ENCODE measurements at places on chromosomes 6 and 20.

- no peak for DNase-seq
Measured at GRCh38 chr20:62362590-62362940, 4.5 kb downstream of the LAMA5 start.

DNA sequence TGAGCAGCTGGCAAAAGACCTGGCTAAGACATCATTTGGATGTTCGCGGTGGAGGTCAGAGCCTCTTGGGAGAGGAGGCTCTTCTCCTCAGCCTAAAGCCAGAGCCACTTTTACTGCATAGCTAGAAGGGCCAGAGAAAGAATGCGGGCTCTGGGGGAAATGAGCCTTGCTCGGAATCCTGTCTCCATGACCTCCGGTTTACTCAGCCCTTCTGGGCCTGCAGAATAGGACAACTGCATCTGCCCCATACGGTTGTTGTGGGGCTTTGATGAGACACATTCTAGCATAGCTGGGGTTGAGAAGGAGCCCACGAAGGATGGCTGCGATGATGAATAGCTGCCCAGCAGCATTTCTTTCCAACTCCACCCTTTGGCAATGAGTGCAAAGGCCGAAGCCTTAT is 115.0 kb upstream of the SLC22A23 start:
- DNase-seq = no peak

- no peak for DNase-seq
Measured at GRCh38 chr6:100663219-100663863, 198.6 kb upstream of the SIM1 start.

GRCh38 chr6:129516787-129517186 is 193.2 kb downstream of the ARHGAP18 start:
- DNase-seq = no peak

- no peak for DNase-seq
Measured at GRCh38 chr20:37948956-37949355, 46.0 kb downstream of the VSTM2L start.
